NCI-H1930 (cell line): ENCODE measurements at places on chromosomes 11 and 22.

DNA sequence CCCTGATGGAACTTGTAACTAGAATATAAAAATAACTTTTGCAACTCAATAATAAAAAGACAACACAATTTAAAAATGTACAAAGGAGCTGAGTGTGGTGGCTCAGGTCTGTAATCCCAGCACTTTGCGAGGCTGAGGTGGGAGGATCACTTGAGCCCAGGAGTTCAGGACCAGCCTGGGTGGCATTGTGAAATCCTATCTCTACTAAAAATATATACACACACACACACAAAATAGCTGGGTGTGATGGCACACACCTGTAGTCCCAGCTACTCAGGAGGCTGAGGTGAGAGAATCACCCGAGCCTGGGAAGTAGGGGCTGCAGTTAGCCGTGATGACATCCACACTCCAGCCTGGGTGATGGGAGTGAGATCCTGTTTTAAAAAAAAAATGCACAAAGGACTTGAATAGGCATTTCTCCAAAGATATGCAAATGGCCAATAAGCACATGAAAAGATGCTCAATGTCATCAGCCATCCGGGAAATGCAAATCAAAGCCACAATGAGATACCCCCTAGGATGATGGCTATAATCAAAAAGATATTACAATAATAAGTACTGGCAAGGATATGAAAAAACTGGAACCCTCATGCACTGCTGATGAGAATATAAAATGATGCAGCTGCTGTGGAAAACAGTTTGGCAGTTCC lies 59.8 kb upstream of the SEPTIN5 start:
- no peak for DNase-seq

GRCh38 chr22:23226497-23226850 lies 46.2 kb downstream of the BCR start:
- no peak for DNase-seq

GRCh38 chr22:50325444-50326224 lies 1.2 kb downstream of the DENND6B start:
- no peak for DNase-seq

GRCh38 chr11:69887330-69887729 lies 68.1 kb upstream of the FGF3 start:
- no peak for DNase-seq

DNA sequence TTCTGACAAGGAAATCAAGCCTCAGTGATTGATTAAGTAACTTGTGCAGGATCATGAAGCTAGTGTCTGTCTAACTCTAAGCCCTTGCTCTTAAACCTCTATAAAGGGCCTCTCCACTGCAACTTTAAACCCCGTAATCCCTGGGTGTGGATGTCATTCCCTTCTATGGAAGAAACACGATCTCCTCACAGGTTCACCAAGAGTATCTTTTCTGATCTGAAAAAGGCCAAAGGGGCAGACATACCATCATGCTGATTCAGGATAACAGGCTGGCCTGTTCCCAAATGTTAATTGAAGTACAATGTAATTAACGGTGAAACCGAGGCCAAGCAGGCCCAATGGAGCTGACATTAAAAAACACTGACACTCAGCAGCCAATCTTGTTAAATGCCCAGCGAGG lies 17.1 kb downstream of the TTC12 start:
- DNase-seq = no peak
